ENCODE measurements at places on chromosomes 5 and 9.
A peak's percentile ranks its signal among the peaks of the same experiment; 100 is the strongest.

DNA sequence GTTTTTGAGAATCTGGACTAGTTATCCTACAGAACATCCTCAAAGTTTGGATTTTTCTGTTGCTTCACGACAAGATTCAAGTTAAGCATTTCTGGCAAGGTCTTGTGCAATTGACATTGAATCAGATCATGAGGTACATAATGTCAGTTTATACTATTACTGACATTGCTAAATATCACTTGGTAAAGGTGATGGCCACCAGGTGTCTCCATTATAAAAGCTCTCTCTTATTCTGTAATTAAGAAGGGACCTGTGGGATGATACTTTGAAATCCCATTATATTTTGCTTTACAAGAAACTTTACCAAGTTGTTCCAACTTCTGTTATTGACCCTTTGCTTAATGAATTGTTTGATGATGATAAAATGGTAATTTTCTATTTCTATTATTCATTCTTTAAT is 131.0 kb upstream of the ASTN2 start:
- no peak for DNase-seq
- no peaks in the 10 kb centered on the region for H3K27me3 ChIP-seq
- no peaks in the 10 kb centered on the region for H3K36me3 ChIP-seq

DNA sequence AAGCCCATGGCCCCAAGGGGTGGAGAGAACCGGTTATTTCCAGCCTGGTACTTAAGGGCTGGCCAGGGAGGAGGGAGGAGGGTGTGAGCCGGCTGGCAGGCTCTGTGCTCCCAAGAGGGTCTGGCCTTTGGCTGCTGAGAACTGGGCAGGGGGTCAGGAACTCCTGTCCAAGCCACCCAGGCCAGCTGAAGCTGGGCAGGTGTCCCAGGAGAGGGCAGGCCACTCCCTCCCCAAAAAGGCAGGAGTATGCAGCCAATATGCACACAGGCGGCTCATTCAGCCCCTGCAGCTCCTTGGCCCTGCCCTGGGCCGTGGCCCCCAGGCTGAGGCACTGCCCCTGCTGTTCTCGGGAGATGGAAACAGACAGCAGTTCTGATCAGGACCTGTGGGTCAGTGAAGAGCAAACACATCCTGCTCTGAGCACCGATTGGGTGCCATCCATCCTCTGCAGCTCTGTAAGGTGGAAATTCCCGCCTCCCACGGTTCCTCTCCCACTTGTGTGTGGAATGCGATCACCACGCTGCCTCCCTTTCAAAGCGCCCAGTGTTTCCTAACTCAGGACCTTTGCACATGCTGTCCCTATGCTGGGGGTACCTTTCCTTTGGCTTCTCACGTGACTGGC is 17.1 kb upstream of the KIF12 start:
- H3K4me3 ChIP-seq = no peak overlapping the region
- no peak for DNase-seq
- H3K4me1 ChIP-seq = no peaks in the 10 kb centered on the region
- no peak overlapping the region for H3K27ac ChIP-seq
- H3K36me3 ChIP-seq = no peaks in the 10 kb centered on the region

GRCh38 chr9:78725503-78725902 is 428.6 kb downstream of the PSAT1 start:
- no peak overlapping the region for H3K27ac ChIP-seq
- H3K36me3 ChIP-seq = no peaks in the 10 kb centered on the region
- H3K27me3 ChIP-seq = no peaks in the 10 kb centered on the region
- no peaks in the 10 kb centered on the region for H3K4me1 ChIP-seq
- H3K4me3 ChIP-seq = no peak overlapping the region

DNA sequence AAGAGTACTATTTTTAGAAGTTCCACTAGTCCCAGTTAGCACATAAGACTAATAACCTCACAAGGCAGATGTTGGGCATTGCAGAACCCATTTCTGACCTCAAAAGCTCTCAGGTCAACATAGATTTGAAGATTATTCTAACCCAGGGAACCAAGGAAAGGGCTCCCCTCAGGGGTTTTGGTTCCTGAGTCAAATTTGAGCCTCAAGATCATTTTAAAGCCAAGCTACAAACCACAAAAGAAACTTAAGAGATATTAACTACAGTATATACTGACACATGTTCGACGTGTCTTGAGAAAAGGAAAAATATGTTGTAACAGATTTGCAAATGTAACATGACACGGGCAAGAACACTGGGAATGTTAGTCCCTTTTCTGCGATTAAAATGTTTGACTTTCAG is 88.6 kb downstream of the GNAQ start:
- no peak for DNase-seq
- H3K36me3 ChIP-seq = peaks cover 8% of the 10 kb centered on the region
- peaks cover 42% of the 10 kb centered on the region for H3K4me1 ChIP-seq
- H3K27me3 ChIP-seq = no peaks in the 10 kb centered on the region
- H3K4me3 ChIP-seq = no peak overlapping the region

GRCh38 chr5:105504-106070 is 13.6 kb downstream of the PLEKHG4B start:
- H3K4me1 ChIP-seq = no peaks in the 10 kb centered on the region
- no peak for DNase-seq
- peaks cover 8% of the 10 kb centered on the region for H3K27me3 ChIP-seq
- H3K36me3 ChIP-seq = no peaks in the 10 kb centered on the region

GRCh38 chr5:52523701-52524100 is 264.0 kb upstream of the ITGA1 start:
- no peak overlapping the region for H3K27ac ChIP-seq
- no peak for DNase-seq
- H3K27me3 ChIP-seq = no peaks in the 10 kb centered on the region

DNA sequence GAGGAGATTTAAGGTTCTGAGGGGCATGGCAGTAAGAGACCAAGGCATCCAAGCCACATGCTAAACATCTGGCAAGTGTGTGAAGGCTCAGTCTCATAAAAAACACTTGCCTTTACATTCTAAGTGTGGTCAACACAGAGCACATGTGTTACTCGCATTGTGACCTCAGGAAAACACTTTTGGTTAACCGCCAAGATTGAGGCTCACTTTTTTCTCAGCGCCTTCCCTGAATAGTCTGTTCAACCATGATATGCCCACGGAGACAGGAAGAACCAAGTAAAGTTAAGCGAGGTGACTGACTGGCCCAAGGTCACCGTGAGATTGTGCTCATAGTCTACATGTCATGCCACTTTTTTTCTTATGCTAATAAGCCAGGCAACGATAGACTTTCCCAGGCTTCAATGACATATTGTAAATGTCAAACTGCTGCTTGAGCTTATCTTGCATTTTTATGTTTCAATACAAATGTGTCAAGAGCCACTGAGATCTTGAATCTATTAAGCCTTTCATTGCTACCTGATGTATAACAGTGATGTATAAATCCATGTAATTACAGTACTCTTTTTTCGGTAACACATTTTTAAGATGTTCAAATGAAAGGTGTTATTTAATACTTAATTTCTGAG is 21.1 kb upstream of the IL9 start:
- H3K4me3 ChIP-seq = no peak overlapping the region
- DNase-seq = no peak

GRCh38 chr5:141605523-141606277 is 13.1 kb downstream of the DIAPH1 start:
- H3K36me3 ChIP-seq = peaks cover 46% of the 10 kb centered on the region
- peaks cover 90% of the 10 kb centered on the region for H3K4me1 ChIP-seq
- peak; percentile 82 for DNase-seq
- peak overlapping the region; percentile 94 for H3K27ac ChIP-seq
- H3K4me3 ChIP-seq = peak overlapping the region; percentile 59

- H3K36me3 ChIP-seq = no peaks in the 10 kb centered on the region
- peaks cover 10% of the 10 kb centered on the region for H3K27me3 ChIP-seq
- H3K27ac ChIP-seq = no peak overlapping the region
- H3K4me1 ChIP-seq = no peaks in the 10 kb centered on the region
Observed at GRCh38 chr9:84330246-84330645, 10.3 kb downstream of the SLC28A3 start.

DNA sequence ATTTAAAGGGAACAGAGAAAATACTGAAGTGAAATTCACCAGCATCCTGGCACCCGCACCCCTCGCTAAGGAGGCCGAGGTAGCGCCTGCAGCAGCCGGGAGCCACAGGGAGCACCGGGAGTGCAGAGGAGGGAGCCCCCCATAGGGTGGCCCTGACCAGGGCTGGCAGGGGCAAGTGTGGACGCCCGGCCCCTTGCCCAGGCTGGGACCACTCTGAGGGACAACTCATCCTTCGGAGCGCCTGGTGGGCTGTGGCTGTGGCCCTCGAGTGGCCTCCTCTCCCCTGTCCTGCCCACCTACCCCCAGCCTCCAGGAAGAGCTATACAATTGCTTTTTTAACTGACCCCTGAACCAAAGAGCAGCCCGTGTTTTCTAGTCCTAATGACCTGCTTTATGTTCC is 47.0 kb downstream of the PLEKHG4B start:
- H3K4me1 ChIP-seq = no peaks in the 10 kb centered on the region
- H3K4me3 ChIP-seq = no peak overlapping the region
- H3K27me3 ChIP-seq = no peaks in the 10 kb centered on the region
- H3K36me3 ChIP-seq = no peaks in the 10 kb centered on the region

DNA sequence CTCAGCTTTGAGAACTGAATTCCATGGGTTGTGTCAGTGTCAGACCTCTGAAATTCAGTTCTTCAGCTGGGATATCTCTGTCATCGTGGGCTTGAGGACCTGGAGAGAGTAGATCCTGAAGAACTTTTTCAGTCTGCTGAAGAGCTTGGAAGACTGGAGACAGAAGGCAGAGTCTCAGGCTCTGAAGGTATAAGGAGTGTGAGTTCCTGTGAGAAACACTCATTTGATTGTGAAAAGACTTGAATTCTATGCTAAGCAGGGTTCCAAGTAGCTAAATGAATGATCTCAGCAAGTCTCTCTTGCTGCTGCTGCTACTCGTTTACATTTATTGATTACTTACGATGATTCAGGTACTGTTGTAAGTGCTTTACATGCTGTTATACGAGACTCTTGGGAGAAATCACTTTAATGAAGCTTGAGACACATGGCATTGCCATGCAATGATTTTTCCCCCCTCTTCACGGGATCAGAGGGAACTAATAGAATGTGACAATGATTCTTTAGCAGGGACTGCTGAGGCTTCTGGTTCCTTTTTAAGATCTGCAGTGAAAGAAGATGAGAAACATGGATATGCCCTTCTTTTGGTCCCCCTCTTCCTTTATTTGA is 63.8 kb downstream of the PTTG1 start:
- no peak overlapping the region for H3K27ac ChIP-seq
- no peak overlapping the region for H3K4me3 ChIP-seq
- peaks cover 14% of the 10 kb centered on the region for H3K4me1 ChIP-seq
- no peaks in the 10 kb centered on the region for H3K27me3 ChIP-seq

DNA sequence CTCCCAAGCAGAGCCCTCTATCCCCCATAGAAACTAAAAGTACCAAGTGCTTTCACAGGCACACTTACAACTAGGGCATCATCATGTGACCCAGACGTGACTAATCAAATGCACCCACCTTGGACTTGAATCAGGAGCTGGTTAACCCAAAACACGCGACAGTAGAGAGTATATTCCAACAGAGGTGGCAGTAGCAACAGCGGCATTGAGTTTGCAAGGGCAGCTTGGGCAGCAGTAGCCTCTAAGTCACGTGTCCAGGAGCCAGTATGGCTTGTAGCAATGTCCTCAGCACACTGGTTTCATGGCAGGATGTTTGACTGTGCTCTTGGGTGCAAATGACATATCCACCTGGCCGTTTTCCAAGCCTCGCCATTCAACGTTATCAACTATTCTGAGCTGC is 73.4 kb upstream of the DNAH5 start:
- H3K4me3 ChIP-seq = no peak overlapping the region
- DNase-seq = no peak
- no peaks in the 10 kb centered on the region for H3K36me3 ChIP-seq
- no peak overlapping the region for H3K27ac ChIP-seq
- peaks cover 9% of the 10 kb centered on the region for H3K27me3 ChIP-seq

- H3K27me3 ChIP-seq = no peaks in the 10 kb centered on the region
- no peak overlapping the region for H3K27ac ChIP-seq
Observed at GRCh38 chr9:72210522-72210921, 61.3 kb downstream of the GDA start.
